ENCODE measurements at places on chromosomes 5 and 9.

GRCh38 chr5:82312373-82312856 is 34.3 kb upstream of the RPS23 start:
- no peak for DNase-seq

DNA sequence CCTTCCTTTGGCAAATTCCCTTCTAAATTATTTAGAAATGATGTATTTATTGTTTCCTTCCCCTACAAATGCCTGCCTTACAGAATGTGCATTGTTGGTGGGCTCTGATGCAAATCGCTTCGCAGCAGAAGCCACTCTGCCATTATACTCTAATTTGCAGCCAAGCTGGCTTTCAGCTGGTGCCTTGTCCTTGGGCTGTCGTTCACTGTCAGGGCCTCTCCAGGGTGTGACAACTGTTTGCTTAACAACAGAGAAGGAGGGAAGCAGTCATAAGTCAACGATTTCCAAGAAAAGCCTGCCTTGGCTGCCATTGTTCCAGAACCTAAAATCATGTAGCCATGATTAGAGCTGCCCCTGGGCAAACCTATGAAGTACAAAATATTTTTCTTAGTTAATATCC is 260.1 kb upstream of the RGMB start:
- no peak for DNase-seq

DNA sequence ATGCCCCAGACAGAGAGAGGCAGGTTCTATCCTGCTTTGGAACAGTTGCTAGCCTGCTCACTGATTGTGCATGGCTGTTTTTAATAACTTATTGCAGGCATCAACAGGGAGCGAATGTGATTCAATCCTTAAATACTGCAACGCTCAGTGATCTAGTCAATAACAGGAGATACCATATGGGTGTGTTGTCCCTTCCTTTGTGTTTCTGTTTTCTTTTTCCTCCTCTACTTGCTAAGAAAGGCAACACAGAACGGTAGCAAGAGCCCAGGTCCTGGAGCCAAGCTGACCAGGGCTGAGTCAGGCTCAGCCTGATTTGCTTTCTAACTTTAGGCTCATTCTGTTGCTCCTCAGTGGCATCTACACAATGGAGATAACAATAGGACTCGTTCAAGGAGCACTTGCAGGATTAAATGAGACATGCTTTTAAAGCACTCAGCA is 98.6 kb upstream of the EQTN start:
- no peak for DNase-seq

- no peak for DNase-seq
Measured at GRCh38 chr5:58716713-58717112, 133.8 kb downstream of the RAB3C start.

DNA sequence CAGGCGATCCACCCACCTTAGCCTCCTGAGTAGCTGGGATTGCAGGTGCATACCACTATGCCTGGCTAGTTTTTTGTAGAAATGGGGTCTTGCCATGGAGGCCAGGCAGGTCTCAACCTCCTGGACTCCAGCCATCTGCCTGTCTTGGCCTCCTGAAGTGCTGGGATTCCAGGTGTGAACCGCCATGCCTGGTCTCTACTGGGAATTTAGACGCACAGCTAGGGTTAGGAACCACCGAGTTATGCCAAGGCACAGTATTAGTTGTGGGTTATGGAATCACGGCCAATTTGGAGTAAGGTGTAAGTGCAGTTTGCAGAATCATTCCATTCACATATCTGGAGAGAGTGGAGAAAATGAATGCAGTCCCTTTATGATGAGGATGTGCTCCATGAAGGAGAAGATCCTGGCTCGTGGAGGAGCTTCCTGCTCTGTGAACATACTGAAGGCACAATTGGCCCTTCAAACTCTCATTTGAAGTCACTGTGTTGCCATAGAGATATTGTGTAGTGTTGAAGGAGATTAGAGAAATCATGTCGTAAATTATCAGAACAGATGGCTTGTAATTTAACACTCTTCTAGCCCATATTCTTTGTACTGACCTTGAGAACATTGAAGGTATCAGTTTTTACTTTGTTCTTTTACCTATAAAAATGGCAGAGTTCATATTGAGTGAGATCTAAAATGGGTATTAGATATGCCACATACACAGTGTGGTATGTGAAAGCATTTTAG is 18.8 kb downstream of the TRIO start:
- DNase-seq: no peak
